ENCODE measurements at places on chromosomes 4 and X. TPM values are rescaled to one million over a fixed set of nuclear protein-coding genes. Genes with fewer than 3 reads are reported as not detected.

The SEC24B gene
- polyA plus RNA-seq: 8.0 TPM

The HCCS gene
- polyA plus RNA-seq: 10.1 TPM

The ZFX gene
- polyA plus RNA-seq: 8.3 TPM

The IGSF1 gene
- polyA plus RNA-seq: 0.06 TPM

The GYG2 gene
- 0.59 TPM for polyA plus RNA-seq

The ANXA3 gene
- 123 TPM for polyA plus RNA-seq

The DNAJB14 gene
- 15.3 TPM for polyA plus RNA-seq

The OPN1MW3 gene
- polyA plus RNA-seq: not detected

The TMPRSS11D gene
- 0.09 TPM for polyA plus RNA-seq

The WWC2 gene
- 15.6 TPM for polyA plus RNA-seq

The BANK1 gene
- 7.0 TPM for polyA plus RNA-seq

The ARSJ gene
- 5.1 TPM for polyA plus RNA-seq

The ADAMTS3 gene
- polyA plus RNA-seq: 1.2 TPM

The SERTM2 gene
- 0.03 TPM for polyA plus RNA-seq

The POLN gene
- 1.1 TPM for polyA plus RNA-seq

The TRAM1L1 gene
- polyA plus RNA-seq: 0.79 TPM

The STIM2 gene
- polyA plus RNA-seq: 12.7 TPM

The REPS2 gene
- 8.0 TPM for polyA plus RNA-seq

The DRD5 gene
- polyA plus RNA-seq: not detected

The CLTRN gene
- 1.1 TPM for polyA plus RNA-seq

The LNX1 gene
- polyA plus RNA-seq: 1.4 TPM

Data from lung (tissue), 17 donors.